Activated naive CD8-positive, alpha-beta T cell treated with anti-CD3 and anti-CD28 coated beads, Interleukin-2, amount 50 U/mL, for 16 hours (primary cell): ENCODE measurements at places on chromosomes 11 and 22.

- DNase-seq = no peak
Observed at GRCh38 chr11:131809203-131809918, 438.9 kb downstream of the NTM start.

DNA sequence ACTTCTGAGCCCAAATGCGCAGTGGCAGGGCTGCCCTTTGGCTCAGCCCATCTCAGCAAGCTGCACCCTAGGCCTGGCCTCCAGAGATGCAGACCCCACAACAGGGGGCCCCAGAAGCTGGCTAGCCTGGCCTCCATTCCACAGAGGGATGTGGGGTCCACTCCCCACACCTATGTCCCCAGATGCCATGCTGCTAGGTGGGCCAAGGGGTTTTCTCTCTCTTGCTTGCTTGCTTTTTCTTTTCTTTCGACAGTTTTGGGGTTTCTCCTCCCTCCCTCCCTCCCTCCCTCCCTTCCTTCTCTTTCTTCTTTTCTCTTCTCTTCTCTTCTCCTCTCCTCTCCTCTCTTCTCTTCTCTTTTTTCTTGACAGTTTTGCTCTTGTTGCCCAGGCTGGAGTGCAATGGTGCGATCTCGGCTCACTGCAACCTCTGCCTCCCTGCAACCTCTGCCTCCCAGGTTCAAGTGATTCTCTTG is 9.6 kb downstream of the SCARF2 start:
- no peak for DNase-seq

- DNase-seq = no peak
Observed at GRCh38 chr22:45470871-45471270, 31.8 kb upstream of the FBLN1 start.

DNA sequence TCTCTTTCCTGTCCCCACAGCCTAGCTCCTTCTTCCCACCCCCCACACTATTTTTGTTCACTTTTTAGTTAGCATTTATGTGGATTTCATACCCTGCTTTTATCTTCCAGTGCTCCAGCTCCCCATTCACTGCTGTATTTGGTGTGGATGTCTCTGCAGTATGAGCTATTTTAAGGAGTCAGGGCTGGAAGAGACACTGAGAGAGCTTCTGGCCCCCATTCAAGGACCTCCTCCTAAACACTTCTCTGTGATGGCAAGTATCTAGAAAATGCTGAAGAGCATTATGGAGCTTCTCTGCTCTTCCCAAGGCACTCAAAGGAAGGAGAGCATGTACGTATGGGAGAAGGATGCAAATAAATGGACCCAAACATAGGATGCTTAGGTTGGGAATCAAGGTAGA is 79.5 kb downstream of the RAB30 start:
- no peak for DNase-seq

GRCh38 chr11:63783925-63784592 is 15.5 kb upstream of the ZFTA start:
- DNase-seq = no peak

GRCh38 chr22:48098921-48099245 is 1336.4 kb downstream of the TBC1D22A start:
- no peak for DNase-seq

DNA sequence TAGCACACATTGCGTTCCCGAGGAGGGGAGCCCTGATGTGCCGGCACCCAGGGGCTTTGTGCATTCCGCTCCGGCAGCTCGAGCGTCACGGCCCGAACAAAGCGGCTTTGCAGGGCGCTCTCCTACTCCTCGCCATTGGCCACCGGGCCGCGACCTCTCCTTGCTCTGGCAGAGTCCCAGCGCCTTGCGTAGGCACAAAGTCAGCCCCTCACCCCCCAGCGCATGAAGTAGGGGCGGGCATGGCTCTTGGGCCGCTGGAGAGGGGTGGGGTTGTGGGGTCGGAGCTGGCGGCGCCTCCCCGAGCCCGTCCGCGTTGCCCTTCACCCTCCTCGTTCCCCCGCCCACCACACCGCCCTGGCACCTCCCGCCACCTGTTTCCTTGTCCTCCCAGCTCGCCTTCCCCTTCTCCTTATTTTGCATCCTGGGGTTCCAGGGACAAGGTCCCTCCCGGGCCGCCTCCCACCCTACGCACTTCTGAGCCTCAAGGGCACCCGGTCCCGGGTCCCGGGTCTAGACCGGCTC is 753 bp upstream of the PPARA start:
- no peak for DNase-seq

GRCh38 chr11:101126551-101127196 is 2.9 kb downstream of the PGR start:
- DNase-seq = no peak

DNA sequence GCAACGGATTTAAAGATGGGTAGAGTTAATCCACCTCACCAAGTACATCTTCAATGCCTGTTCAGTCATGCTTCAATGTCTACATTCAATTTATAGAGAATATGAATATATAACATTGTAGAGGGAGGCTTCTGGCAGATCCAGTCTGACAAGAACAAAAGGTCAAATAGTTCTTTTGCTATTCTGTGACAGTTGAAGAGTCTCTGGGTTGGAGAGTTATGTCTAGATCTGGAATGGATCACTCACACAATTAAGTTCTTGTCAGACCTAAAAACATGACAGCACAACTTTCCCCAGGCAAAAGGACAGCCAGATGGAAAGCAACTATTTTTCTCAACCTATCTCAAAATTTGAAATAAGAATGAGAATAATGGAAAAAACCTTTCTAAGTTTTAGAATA is 15.3 kb upstream of the GAB2 start:
- DNase-seq = no peak

GRCh38 chr11:8201644-8202365 is 33.0 kb upstream of the RIC3 start:
- DNase-seq = no peak

GRCh38 chr11:62068730-62069129 is 55.1 kb upstream of the INCENP start:
- no peak for DNase-seq

GRCh38 chr11:70030412-70030811 is 47.7 kb upstream of the ANO1 start:
- DNase-seq = no peak

DNA sequence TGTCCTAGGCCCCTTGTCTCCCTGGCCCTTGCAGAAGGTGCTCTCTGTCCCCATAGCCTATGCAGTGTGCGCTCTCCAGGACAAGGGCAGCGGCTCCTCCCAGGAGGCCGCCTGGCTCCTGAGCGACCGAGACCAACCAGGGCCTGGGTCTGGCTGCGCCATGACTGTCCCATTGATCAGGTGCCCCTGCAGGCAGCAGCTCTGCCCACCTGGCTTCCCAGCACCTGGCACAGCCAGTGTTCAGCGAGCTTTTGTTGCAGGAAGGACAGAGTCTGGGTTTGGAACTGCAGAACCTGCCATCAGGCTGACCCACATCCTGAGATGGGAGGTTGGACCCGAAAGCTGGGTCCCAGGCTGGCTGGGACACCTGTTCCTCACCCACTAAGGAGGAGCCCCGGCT is 1001.1 kb downstream of the BRD1 start:
- no peak for DNase-seq

DNA sequence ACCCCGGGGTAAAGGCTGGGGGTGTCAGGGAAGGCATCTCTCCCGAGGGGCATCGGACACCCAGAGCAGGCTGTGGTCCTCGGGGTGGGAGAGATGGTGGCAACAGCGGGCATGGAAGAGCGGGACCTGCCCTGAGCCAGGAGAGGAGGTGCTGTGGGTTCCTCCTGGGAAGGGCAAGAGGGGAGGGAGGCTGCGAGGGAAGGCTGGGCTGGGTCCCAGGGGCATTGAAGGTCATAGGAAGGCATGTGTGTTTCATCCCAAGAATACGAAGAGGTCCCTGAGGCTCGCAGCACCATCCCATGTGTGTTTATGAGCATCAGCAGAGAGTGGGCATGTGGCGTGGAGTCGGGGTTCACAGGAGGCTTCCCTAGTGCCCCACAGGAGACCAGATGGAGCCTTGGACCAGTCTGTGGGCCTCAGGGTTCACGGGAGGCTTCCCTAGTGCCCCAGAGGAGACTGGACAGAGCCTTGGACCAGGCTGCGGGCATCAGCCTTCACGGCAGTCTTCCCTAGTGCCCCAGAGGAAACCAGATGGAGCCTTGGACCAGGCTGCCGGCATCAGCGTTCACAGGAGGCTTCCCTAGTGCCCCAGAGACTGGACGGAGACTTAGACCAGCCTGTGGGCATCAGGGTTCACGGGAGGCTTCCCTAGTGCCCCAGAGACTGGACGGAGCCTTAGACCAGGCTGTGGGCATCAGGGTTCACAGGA is 420.6 kb downstream of the BRD1 start:
- no peak for DNase-seq

DNA sequence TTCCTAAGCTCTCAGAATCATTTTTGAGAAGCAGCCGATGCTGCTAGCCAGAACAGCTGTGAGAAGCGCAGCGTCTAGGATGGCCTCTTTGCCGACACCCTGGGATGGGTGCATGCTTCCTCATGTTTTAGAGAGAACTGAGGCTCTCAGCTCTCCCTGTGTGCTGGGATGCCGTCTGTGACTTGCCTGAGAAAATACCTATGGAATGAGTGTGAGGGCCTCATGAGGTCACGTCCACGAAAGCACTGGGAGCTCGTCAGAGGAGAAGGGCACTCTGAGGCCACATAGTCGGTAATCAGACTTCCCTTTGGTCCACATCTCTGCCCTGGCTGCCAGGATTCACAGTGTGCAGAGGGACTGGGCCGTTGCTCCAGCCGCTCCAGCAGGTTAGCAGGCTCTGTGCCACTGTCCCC is 54.7 kb downstream of the MICAL3 start:
- no peak for DNase-seq

GRCh38 chr11:78706551-78706950 is 131.9 kb upstream of the NARS2 start:
- no peak for DNase-seq

GRCh38 chr11:72307439-72307838 is 63.5 kb upstream of the PHOX2A start:
- DNase-seq = no peak

GRCh38 chr22:46233231-46233630 is 16.9 kb downstream of the CDPF1 start:
- no peak for DNase-seq

GRCh38 chr22:20508815-20509271 is 1.4 kb downstream of the MED15 start:
- DNase-seq = no peak

DNA sequence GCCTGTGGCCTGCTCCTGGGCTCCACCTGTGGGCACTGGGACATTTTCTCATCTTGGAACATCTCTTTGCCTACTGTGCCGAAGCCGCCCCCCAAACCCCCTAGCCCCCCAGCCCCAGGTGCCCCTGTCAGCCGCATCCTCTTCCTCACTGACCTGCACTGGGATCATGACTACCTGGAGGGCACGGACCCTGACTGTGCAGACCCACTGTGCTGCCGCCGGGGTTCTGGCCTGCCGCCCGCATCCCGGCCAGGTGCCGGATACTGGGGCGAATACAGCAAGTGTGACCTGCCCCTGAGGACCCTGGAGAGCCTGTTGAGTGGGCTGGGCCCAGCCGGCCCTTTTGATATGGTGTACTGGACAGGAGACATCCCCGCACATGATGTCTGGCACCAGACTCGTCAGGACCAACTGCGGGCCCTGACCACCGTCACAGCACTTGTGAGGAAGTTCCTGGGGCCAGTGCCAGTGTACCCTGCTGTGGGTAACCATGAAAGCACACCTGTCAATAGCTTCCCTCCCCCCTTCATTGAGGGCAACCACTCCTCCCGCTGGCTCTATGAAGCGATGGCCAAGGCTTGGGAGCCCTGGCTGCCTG is 1.4 kb downstream of the SMPD1 start:
- DNase-seq = no peak

- no peak for DNase-seq
Observed at GRCh38 chr11:35635933-35636332, 17.7 kb downstream of the FJX1 start.

DNA sequence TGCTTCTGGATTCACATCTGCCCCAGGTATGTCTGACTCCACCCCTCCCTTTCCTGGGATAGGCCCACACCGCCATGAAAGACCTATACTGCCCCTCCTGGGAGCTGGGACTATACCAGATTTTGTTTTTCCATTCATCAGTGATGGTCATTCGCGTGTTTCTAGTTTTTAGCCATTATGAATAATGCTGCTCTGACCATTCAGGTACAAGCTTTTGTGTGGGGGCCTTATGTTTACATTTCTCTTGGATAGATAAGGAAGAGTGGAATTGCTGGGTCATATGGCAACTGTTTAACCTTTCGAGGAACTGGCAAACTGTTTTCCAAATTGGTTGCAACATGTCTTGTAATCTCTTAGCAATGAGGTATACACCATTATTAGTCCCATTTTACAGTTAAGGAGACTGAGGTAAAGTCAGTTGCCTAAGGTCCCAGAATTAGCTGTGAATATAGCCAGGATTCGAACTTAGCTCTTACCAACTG is 1.2 kb upstream of the TBC1D10A start:
- no peak for DNase-seq

GRCh38 chr11:125433454-125434121 is 62.5 kb downstream of the FEZ1 start:
- no peak for DNase-seq

- no peak for DNase-seq
Observed at GRCh38 chr11:124479561-124479960, 34.1 kb upstream of the OR8B8 start.

GRCh38 chr11:93524173-93524536 is 19.0 kb downstream of the SMCO4 start:
- no peak for DNase-seq

DNA sequence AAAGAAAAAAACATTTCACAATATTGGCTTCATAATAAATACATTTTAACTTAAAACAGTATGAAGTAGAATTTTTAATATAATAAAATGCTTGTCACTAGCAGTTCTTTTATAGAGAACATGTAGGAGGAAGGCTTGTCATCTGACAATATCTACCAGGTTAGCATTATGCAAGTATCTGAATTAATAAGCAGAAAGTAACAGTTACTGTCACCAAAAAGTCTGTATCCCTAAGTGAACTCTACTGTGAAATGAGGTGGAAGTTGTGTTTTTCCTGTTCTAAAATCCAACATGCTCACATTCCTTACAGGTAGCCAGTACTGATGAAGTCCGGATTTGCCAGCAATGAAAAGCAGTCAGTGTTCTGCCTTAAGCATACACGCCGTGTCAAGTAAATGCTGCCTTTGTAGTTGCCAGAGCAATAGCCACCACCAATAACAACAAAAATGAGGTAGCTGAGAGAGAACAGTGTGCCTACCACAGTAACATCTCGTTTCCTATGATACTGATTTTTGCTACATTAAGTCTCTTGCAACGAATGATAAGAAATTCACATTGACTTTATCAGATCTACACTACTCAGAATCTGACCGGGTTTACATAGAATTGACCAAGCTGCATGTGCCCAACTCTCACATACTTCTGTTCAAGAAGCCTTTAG is 95.5 kb downstream of the SIK3 start:
- no peak for DNase-seq

- DNase-seq = no peak
Observed at GRCh38 chr22:50004918-50005317, 7.6 kb downstream of the IL17REL start.

DNA sequence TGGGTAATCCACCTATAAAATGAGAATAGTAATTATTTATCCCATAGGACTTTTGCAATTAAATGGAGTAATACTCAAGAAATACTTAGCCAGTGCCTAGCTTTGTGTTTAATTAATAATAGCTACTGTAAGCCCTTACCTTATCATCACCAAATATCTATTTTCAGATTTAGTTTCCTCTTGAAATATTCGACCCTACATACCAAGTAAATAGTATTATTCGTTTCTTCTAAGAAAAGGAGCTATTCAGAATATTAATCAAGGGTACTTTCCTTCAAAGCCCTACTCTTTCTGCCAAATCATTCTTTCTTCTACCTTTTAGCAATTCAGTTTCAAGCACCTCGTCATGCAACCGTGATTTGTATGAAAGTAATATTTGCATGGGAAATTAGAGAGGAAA is 6.7 kb downstream of the FBXO3 start:
- no peak for DNase-seq
